ENCODE measurements at places on chromosomes 7 and 10.

- no peak overlapping the region for H3K4me3 ChIP-seq
- no peak for DNase-seq
- H3K27ac ChIP-seq = no peak overlapping the region
- no peaks in the 10 kb centered on the region for H3K27me3 ChIP-seq
- H3K4me1 ChIP-seq = no peaks in the 10 kb centered on the region
- H3K36me3 ChIP-seq = no peaks in the 10 kb centered on the region
Measured at GRCh38 chr7:80940539-80941207, 21.8 kb upstream of the SEMA3C start.

DNA sequence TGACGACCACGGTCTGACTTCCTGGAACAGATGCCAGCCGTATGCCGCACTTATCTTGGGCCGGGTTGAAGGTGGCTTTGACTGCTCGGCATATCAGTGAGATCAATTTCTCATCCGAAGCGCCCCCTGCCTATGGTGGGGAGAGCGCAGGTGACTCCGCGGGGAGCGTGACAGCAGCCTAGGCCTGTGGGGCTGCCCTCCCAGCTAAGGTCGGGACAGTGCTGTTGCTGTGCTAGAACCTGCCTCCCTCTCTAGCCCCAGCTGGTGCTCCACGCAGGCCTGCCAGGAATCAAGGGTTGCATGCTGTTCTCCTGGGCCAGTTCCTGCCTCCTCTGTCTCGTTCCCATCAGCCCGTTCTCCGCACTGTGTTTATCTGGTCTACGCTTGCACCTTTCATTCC lies 49.8 kb downstream of the PODXL start:
- H3K27ac ChIP-seq = no peak overlapping the region
- no peak overlapping the region for H3K4me3 ChIP-seq
- DNase-seq = no peak
- H3K27me3 ChIP-seq = peaks cover 4% of the 10 kb centered on the region
- no peaks in the 10 kb centered on the region for H3K36me3 ChIP-seq

DNA sequence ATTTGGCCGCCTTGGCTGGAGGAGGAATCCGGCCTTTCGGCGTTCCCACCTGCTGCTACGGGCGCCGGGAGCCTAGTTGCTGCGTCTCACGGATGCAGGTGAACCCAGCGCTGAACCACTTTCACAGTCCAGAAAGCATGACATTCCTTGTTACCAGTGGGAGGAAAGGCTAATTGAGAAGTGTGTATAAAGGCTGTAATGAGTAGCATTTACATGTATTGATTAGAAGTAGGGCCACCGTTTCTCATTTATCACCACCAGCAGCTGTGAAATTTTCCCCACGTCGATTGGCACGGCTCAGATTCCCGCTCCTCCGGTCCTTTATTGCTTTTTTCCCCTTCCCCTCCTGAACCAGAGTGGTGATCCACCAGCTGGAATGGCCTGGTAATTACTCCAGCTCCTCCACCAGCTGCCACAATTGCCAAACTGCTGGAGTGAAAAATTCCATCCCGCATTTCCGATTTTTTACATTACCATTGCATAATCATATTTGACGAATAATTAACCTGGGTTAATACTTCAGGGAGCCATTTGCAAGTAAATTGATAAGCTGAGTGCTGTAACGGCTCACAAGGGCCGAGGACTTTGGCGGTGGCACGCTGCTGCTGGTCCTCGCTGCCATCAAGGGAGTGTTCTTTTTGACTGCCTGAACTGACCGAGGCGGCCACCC lies 153.3 kb downstream of the POU6F2 start:
- H3K4me3 ChIP-seq = no peak overlapping the region
- H3K27me3 ChIP-seq = no peaks in the 10 kb centered on the region
- no peaks in the 10 kb centered on the region for H3K36me3 ChIP-seq
- DNase-seq = no peak

- no peaks in the 10 kb centered on the region for H3K27me3 ChIP-seq
- H3K27ac ChIP-seq = no peak overlapping the region
- DNase-seq = no peak
Measured at GRCh38 chr10:102455893-102456471, 4.6 kb upstream of the C10orf95 start.

Data from CD4-positive, CD25-positive, alpha-beta regulatory T cell (primary cell).